Amygdala (tissue), 56 donors: ENCODE measurements at places on chromosomes 3 and 15.

- DNase-seq, result no peak
Measured at GRCh38 chr3:114454551-114455251, 160.9 kb downstream of the TIGIT start.

- no peak for DNase-seq
Measured at GRCh38 chr3:9727041-9727595, 4.4 kb upstream of the BRPF1 start.

DNA sequence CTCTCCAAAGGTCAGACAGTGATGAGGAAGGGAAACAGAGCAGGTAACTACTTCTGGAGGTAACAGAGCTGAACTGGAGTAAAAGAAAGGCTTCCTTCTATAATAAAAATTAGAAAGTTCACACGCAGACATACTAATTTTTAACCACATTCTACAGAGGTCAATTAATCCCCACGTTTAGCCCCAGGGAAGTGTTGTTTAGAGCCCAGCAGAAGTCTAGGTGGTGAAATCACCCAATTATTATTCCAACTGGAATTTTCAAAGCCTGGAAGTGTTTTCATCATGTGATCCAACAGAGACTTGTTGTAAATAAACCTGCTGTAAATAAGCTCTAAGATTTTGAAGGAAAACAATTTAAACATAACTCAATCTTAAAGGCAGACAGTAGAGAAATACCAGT, 6.8 kb downstream of the ALDH1A2 start:
- DNase-seq, result no peak

GRCh38 chr3:114675104-114675503, 381.3 kb downstream of the TIGIT start:
- no peak for DNase-seq

DNA sequence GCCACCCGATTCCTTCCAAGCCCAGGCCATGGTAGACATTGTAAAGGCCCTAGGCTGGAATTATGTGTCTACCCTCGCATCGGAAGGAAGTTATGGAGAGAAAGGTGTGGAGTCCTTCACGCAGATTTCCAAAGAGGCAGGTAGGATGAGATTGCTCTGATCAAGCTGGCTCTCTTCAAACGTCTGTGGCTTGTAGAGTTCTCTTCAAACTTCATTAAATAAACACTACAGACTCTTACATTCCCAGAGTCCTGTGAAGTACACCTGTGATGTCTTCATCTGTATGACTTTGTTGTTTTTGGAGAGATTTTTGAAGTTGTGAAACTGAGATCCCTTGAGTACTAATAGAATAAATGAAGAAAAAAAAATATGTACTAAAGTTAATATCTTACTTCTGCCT, 285.6 kb downstream of the GRM7 start:
- no peak for DNase-seq

DNA sequence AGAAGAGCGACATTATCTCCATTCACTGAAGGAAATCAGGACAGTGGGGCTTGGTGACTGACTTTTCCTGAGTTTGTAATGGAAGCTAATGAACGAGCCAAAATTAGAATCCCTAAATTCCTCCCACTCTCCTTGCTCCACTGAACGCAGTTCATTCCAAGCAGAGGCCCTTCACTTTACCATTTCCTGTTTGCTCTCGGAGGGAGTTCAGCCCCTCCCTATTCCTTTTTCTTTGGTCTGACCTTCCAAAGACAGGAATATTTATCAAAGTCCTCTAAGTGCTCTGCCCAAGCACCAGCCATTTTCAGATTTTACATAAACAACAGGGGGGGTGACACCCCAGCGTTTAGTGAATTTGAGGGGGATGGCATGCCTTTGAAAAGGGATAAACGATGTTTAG, 24.0 kb upstream of the PTPRG start:
- no peak for DNase-seq

GRCh38 chr15:79887054-79887930, 9.5 kb downstream of the MTHFS start:
- DNase-seq, result no peak

- DNase-seq, result no peak
Measured at GRCh38 chr3:43692085-43692855, 1.5 kb downstream of the ABHD5 start.

GRCh38 chr3:46844881-46845312, 18.3 kb downstream of the MYL3 start:
- no peak for DNase-seq

DNA sequence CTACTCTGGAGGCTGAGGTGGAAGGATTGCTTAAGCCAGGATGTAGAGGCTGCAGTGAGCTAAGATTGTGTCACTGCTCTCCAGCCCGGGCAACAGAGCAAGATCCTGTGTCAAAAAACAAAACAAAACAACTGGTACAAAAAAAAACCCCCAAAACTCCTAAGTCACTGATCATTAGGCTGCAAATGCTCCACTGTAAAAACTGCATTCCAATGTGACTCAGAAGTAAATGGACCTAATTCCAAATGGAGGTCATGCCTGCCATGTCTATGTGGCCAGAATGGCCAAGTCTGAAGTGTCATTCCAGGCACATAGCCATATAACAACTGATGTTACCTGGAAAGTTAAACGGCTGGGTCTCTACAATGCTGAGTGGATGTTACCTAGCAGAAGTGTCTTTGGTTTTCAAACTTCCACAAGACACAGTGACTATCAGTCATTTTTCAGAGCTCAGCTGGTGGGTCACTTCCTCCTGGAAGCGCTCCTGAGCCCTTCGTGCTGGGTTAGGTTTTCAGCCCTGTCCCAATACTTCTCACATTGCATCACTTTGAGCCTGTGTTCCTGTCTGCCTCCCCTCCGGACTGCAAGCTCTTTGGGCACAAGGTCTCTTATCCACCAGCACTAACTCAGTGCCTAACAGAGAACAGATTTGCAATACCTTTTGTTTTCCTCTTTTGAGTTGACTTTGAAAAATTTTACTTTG, 10.6 kb downstream of the FSTL1 start:
- DNase-seq, result no peak

DNA sequence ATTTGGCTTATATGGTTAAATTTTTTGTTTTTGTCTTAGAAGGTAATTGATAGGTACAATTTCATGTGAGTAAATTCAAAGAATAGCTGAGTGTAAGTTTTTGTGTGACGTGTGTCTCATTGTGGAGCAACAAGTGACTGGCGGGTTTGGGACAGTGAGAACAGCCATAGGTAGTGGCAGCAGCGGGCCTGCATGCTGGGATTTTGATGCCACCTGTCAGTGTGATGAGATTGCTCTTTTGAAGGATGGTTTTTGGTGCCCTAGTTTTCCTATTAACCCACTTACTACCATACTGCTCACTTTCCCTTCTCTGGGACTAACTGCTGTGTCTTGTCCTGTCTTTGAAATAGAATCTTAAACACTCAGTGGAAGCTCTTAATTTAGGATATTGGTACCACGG, 522.6 kb downstream of the NAALADL2 start:
- DNase-seq, result no peak

DNA sequence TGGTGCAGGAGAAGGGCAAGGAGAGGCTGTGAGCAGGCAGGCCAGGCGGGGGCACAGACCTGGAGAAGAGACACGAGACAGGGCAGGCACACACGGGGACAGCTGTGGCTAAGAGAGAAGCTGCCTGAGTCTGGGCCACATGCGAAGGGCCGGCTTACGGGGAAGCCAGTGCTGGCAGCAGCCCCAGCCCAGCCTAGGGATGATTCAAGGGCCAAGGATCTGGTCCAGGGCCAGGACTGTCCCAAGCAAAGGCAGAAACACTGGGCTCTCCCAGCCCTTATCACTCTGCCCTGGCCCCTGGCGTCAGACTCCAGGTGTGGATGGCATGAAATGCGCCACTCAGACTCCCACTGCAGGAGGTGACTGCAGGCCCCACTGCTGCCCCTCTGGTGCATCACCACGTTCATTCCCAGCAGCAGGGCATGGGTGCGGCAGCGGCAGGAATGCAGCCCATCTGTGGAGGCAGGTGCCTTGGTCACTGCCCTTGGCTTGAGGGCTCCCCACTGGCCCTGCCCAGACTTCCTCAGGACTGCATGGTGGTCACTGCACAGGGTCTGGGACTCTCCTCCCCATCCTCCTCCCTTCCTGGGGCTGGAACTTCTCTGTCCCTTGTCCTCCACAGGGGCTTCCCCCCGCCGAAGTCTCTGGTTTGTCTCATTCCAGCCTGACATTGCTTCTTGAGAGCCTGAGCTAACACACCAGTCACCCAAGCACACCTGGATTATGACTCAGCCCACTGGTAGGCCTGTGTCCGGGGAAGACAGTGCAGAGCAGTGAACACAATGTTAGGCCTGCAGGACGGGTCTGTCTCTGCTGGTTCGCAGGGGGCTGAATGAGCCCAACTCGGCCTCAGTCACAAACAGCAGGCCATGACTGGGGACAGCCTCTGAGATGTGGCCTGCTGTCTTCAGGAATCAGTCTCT, 69.3 kb downstream of the TBC1D2B start:
- DNase-seq, result no peak

GRCh38 chr3:124639406-124640237, 90.6 kb upstream of the UMPS start:
- no peak for DNase-seq

DNA sequence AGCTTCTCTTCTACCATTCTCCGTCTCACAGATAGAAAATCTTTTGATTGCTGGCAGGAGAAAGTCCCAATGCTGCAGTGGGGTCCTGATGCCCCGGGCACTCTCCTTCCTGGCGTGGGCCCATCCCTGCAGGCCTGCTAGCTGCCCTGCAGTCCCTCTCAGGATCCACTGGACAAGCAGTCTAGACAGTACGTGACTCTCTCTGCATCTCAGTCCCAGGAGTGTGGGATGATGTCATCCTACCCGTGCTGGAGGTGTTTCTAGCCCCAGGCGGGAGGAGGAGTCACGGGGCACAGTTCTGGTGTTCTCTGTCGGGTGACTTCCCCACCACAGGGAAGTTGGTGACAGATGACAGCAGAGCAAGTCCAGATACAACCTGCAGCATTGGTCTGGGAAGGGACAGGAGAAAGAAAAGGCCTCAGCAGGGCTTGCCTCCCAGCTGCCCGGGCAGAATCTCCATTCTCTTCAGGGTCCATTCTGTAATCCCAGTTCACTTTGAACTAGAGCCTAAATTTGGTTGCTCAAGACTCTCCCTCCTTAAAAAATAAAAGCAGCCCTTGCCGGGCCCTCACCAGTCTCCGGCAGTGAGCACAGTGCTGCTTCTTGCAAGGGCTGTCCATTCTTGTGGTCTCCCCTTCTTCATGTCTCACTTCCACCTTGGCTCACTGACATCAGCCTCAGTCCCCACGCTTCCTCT, 30.6 kb downstream of the SLC28A1 start:
- no peak for DNase-seq

GRCh38 chr3:180548050-180548449, 53.9 kb upstream of the TTC14 start:
- no peak for DNase-seq

DNA sequence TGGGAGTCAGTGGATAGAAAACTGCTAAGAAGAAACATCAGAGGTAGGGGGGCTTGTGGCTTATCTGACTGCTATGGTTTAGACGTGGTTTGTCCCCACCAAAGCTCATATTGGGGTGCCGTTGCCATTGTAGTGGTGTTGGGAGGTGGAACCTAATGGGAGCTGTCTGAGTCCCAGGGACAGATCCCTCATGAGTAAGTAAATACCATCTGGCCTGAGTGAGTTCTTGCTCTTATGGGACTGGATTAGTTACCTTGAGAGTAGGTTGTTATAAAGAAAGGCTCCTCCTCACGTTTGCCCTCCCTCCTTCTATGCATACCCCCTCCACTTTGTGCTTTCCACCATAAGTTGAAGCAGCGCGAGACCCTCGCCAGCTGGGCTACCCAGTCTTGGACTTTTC, 53.4 kb upstream of the VILL start:
- DNase-seq, result no peak

DNA sequence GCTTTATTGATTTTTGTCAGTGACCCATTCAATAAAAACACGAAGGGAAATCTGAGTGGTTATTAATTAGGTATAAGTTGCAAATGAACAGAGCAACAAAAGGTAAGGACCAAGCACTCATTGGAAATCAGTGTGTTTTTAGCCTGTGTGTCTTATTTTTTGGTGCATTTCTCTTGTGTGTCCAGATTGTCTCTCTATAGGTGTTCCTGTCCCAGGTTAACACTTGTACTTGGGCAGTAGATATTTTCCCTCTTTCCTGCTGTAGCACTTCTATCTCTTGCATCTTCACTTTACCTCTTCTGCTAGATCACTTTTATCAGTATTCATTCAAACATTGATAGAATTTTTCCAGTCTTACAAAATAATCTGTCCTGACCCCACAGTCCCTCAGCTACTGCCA, 37.0 kb downstream of the MAPK6 start:
- no peak for DNase-seq

GRCh38 chr3:150038830-150039229, 68.1 kb upstream of the PFN2 start:
- DNase-seq, result no peak

DNA sequence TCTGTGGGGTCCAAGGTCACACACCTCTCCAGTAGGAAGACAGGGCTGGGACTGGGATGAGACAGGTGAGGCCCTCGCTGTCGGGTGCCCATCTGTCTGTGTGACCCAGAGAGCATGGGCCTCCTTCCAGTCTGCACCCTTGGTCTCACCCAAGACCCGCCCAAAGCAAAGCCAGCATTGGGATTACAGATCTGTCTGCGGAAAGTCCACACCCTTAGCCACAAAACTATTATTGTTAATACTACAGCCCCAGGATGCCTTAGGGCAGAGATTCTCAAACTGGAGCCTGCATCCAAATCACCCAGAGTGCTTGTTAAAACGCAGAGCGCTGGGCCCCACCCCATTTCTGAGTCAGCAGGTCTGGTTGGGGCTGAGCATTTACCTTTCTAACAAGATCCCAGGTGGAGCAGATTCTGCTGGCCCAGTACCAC, 58.5 kb upstream of the ZNF148 start:
- DNase-seq, result no peak

DNA sequence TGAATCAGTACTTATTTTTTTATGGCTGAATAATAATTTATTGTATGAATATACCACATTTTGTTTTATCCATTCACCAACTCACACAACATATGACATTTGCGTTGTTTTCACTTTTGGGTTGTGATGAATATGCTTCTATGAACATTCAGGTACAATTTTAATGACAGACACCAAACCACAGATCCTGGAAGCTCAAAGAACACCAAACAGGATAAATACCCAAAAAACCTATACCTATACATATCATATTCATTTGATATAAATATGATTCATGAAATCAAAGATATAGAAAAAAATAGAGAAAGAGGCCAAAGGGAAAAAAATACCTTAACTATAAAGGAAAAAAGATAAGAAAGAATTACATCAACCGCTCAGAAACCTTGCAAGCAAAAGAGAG, 35.8 kb downstream of the FAM240A start:
- DNase-seq, result no peak

DNA sequence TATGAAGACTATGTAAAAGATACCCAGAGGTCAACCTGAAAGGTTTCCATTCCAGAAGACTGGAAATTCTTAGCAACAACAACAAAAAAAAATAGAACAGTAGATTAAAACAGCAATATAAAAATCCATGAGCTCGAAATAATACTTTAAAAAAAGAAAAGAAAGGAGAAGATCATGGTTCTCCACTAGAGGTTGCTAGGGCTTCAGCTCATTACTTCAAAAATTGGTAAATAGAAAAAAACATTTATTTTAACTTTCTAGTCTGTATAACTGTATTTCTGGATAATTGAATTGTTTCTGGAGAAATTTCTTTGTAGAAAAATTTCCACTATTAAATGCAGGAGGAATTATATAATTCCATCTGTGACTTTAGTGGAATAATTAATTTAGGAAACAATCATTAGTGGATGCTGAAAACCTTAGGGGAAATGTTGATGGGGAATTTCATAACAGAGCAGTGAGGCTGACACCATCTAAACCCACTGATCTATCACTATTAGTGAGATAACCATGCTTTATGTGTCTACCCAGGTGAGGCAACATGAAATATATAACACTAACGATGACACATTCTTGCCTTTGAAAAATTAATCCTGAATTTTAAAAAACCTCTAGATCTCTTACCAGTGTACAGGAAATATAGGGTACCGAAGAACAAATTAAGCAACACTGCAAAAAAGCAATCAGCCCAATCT, 62.5 kb upstream of the SNRK start:
- no peak for DNase-seq
